ENCODE measurements at places on chromosomes 5 and 9. TPM values are rescaled to one million over a fixed set of nuclear protein-coding genes. Genes with fewer than 3 reads are reported as not detected.

ZMYND19 gene
- total RNA-seq = 11.1 TPM

PCDHGB4 gene
- total RNA-seq = 10.1 TPM

PPP3R2 gene
- total RNA-seq = not detected

CA9 gene
- 0.22 TPM for total RNA-seq

HMMR gene
- 14.6 TPM for total RNA-seq

PHF24 gene
- total RNA-seq = not detected

ADAMTS12 gene
- 3.2 TPM for total RNA-seq

FNIP1 gene
- 31.0 TPM for total RNA-seq

PCDHGA4 gene
- total RNA-seq = 2.0 TPM

ACTBL2 gene
- total RNA-seq = under 0.01 TPM
